Activated naive CD4-positive, alpha-beta T cell treated with anti-CD3 and anti-CD28 coated beads, Interleukin-2, amount 50 U/mL, for 16 hours (primary cell): ENCODE measurements at places on chromosomes 16 and 17.

- no peak for DNase-seq
Observed at GRCh38 chr17:65324611-65325342, 187.6 kb downstream of the RGS9 start.

DNA sequence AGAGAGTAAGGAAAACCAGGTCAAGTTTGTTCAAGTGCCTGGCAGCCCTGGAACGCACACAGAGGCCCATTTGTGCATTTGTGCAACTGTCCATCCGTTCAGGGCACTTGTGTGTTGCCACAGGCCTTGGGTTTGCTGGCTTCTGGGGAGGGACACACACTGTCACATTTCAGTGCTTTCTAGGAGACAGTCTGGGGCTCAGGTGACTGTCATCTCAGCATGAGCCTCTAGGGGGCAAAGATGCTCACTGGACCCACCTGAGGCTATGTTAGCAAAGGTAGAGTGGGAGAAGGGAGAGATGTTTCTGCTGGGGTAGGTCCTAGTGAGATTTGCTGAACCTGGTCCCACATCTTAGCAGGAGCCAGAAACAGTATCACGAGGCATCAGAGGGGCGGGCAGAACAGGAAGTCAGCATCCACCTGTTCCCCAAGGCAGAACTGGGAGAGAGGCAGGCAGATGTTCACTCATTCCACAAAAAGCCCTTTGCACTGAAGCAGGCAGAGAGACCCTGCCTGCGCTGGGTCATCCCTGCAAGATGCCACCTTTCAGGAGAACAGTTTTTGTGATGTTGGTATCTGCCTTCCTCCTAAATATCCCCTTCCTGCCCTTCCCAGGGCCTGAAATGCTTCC is 48.5 kb downstream of the RAI1 start:
- peak; percentile 60 for DNase-seq

DNA sequence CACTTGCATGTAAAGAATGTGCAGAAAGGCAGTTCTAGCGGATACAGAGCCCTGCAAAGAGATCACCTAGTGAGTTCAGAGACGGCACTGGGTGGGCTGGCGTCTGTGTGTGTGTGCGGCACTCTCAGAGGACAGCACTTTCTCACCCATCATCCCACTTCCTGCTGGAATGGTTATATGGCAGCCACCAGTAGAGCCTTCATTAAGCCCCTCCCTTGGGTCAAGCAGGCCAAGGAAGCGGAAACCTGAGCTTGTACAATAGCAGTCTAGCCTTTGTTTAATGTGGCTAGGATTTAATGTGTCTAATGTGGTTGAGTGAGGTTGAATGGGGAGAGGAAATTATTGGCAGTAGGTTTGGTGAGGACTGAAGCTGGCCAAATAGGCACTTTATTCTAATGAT is 88.3 kb upstream of the ELAC2 start:
- DNase-seq, result no peak

DNA sequence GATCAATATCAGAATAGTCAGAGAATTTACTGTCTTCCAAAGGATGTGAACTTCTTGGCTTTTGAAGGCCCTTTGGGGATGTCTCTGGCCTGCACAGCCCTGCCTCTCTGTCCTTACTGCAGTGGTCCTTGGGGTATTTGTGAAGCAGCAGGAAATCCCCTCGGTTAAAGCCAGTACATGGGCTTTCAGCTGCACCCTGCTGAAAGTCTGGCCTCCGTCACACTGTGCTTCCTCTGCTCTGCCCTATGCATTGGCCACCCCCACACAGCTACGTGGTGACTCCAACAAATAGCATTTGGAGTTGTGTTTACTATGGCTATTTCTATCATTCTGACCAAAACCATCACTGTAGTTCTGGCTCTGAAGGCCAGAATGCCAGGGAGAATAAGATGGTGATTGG is 21.2 kb downstream of the SYCE1L start:
- no peak for DNase-seq

GRCh38 chr17:9329251-9329921 is 246.2 kb downstream of the STX8 start:
- DNase-seq, result no peak

- DNase-seq, result no peak
Observed at GRCh38 chr17:44389281-44389680, at the start of gene ITGA2B. Gene ITGA2B, minus strand, starts transcription at chr17:44389649. Its CDS starts 176 bp downstream, at chr17:44389473.

DNA sequence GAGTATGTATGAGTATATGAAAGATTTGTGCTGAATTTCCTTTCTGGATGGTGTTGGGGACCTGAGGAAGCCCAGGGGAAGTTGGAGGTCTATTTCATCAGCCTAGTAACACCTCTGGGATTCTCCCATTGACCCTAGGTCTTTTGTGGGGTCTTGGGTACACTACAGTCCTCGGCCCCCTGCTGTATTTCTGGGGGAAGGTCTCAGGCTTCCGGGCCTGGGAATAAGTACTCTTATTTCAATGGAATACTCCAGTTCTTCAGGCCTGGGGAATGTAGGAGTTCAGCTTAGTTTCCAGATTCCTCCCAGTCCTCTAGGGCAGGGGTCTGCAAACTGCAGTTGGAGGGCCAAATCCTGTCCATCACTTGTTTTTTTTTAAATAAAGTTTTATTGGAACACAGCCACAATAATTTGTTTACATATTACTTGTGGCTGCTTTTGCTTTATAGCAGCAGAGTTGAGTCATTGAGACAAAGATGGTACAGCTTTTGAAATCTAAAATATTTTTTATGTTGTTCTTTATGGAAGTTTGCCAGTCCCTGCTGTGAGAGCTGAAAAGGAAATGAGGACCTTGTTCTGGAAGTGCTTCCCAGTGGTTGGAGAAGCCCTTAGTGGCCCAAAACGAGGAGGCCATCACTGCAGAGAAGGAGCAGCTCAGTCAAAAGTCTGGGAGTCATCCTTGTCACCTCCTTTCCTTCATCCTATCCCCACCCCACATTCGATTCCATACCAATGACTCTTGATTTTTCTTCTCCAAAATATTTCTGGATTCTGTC is 142.5 kb upstream of the HS3ST2 start:
- no peak for DNase-seq

DNA sequence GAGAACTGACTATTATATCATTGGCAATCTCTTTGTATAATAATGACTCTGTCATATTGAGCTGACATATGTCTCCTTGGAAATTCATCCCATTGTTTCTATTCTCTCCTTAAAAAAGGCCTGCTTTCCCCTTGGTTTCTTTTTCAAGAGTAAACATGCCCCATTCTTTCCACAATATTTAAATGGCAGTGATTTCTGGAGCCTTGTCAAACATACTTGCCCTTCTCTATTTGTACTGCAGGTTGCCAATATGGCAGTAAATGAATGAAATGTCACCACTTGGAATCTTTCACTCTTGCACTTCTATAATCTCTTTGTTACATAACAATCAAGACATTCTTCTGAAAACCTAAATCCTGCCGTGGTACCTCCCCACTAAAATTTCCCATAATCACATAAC is 1265.1 kb upstream of the CDH8 start:
- no peak for DNase-seq
